Mesenteric fat pad (tissue), 1 donor: ENCODE measurements at places on chromosomes 13 and 19. TPM values are rescaled to one million over a fixed set of nuclear protein-coding genes. Genes with fewer than 3 reads are reported as not detected.

DNA sequence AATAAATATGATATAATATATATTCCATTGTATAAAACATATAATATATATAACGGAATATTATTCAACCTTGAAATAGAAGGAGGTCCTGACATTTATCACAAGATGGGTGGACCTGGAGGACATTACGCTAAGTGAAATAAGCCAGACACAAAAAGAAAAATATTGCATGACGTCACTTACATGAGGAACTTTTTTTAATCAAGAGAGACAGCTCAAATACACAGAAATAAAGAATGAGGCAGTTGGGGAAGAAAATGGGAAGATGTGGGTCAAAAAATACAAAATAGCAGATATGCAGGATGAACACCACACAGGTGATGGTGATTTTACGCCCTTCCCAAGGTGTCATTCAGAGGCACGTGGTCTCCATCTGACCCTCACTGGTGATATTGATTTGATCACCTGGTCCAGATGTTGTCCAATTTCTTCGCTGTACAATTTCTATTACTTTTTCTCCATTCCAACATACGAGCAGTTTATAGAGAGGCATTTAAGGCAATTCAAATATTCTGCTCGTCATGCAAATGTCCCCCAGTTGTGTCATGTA, 513 bp upstream of the ZNF317 start:
- no peak for DNase-seq

Gene ZNF793
- total RNA-seq, result 2.3 TPM

Gene DOCK6
- total RNA-seq, result 119 TPM

DNA sequence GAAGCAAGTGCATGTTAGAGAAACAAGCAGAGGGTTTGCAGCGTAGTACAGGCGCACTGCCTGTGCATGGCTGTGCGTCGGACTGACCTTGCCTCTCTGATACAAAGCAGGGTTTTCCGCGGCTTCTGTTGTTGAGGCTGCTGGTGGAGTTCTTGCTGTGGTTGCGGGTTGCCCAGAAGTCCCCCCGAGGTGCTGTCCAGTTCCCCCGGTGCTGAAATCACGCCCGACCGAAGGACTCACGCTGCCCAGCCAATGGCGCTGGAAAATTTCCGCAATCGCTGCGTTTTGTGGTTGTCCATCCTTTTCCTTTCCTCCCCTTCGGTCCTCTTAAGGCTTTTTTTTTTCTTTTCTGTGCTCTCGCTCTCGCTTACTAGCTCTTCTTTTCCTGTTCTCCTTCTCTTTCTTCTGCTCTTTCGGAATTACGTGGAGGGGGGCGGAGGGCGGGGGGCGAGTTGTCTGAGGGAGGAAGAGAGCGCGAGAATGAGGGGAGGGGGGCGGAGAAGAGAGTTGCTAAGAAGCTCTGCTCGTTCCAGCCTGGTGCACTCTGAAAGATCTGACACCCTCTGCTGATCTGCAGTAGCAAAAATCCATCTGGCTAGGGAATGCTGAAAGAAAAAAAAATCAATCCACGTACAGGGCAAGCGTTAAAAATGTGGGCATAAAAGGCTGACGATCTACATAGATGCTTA, at the start of gene SLITRK1:
TSS of gene SLITRK1 (minus strand) at position 558 of the 689 bp plus-strand sequence. CDS start 967 bp downstream, outside the sequence.
- no peak for DNase-seq

Gene LIG4
- 12.3 TPM for total RNA-seq

GRCh38 chr13:41054919-41055619, 6.2 kb upstream of the WBP4 start:
- no peak for DNase-seq

GRCh38 chr13:83516781-83517180, 365.5 kb downstream of the SLITRK1 start:
- no peak for DNase-seq

- DNase-seq, result no peak
Measured at GRCh38 chr13:96900986-96901385, 93.3 kb downstream of the OXGR1 start.

Gene COL5A3
- total RNA-seq, result 30.2 TPM

Gene ZNF546
- total RNA-seq, result 3.9 TPM

- DNase-seq, result no peak
Measured at GRCh38 chr13:113080901-113081521, 24.6 kb upstream of the F7 start.

GRCh38 chr19:10858204-10858828, 10.1 kb downstream of the C19orf38 start:
- no peak for DNase-seq
